Kidney (tissue), 22 donors: ENCODE measurements at places on chromosomes 1 and 21. TPM values are rescaled to one million over a fixed set of nuclear protein-coding genes. Genes with fewer than 3 reads are reported as not detected.

- no peaks in the 10 kb centered on the region for H3K36me3 ChIP-seq
- H3K4me3 ChIP-seq = no peak overlapping the region
- DNase-seq = no peak
- no peaks in the 10 kb centered on the region for H3K27me3 ChIP-seq
Measured at GRCh38 chr1:10897321-10897980, 101.0 kb upstream of the CASZ1 start.

GRCh38 chr1:150127868-150128267 lies 21.8 kb upstream of the PLEKHO1 start:
- no peak overlapping the region for H3K27ac ChIP-seq
- H3K36me3 ChIP-seq = no peaks in the 10 kb centered on the region
- H3K4me3 ChIP-seq = no peak overlapping the region
- no peaks in the 10 kb centered on the region for H3K27me3 ChIP-seq
- DNase-seq = no peak

Gene SELP
- total RNA-seq = 19.4 TPM

Gene EFHD2
- 37.5 TPM for total RNA-seq

Gene VANGL2
- 8.1 TPM for total RNA-seq

Gene POMGNT1
- total RNA-seq = 65.1 TPM

GRCh38 chr21:34531399-34531798 lies 19.4 kb upstream of the KCNE1 start:
- no peak for DNase-seq
- no peaks in the 10 kb centered on the region for H3K36me3 ChIP-seq
- no peak overlapping the region for H3K27ac ChIP-seq
- peaks cover 14% of the 10 kb centered on the region for H3K4me1 ChIP-seq
- H3K27me3 ChIP-seq = no peaks in the 10 kb centered on the region
